NB4 (cell line): ENCODE measurements at places on chromosomes 12 and 14.
A peak's percentile ranks its signal among the peaks of the same experiment; 100 is the strongest.

DNA sequence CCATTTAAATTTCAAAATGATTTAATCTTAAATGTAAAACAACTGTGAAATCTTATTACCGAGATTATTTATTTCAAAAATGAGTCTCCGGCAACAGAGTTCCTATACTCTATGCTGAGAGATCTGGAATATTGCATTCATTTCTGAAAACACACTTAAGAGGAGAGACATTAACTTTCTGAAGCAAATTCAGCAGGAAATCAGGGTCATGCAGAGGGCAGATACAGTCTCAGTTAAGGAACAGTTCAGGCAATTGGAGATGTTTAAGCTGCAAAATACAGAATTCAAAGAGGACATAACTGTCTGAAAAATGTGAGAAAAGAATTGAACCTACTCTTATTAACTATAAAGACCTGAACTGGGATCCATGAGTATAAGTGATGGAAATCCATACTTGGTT, 320.7 kb downstream of the PAWR start:
- no peak for DNase-seq

DNA sequence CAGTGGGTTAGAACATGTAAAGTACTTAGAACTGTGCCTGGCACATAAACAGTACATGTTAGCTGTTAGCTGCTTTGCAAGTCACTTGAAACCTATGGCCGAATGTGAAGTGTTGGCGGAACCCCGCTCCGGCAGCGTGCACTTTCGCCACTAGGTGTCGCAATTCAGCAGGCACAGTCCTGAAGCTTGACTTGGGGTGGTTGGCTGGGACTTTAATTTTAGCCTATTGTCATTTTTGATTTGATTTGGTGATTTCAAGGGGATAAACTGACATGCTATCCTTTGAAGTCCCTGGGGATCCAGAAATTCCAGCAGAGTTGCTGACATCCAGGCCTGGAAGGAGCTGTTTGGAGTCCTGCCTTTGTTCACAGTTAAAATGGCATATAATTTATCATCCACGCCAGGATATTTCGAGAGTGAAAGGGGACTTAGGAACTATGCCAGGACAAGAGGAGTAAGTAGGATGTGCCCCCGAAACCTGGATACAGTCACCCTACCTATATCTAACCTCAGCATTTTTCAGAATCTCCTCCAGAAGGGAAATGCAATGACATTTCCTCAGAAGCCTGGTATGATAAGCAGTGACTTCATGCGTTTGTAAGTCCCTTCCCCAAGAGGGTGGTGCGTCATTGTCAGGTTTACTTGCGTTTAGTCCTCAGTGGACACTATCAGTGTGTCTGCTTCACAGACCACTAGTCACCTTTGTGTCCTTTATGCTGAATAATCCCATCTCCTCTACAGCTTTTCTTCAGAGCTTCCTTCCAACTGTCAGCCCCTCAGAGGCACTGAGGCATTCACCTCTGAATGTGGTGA, 3.5 kb upstream of the TSPAN9 start:
- DNase-seq = peak; percentile 82

GRCh38 chr14:89702073-89702875, 252.3 kb downstream of the EFCAB11 start:
- no peak for DNase-seq

GRCh38 chr12:101670007-101670671, 27.3 kb upstream of the CHPT1 start:
- DNase-seq = peak; percentile 85

DNA sequence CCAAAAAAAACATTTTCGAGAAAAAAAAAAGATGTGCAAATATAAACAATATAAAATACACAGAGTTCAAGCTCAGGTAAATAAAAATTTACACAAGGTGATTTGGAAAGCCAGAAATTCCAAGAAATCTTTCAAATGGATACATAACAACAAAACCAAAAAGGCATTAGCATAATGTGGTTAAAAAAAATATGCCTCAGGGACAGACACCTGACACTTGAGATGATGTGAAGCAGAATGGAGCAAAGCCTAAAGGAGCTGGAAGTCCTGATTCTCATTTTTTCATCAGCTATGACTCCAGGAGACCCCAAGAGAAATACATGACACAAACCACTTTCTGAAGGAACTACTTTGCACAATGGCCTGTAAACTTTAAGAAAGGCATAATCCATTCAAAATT, 98.6 kb downstream of the PPP2R5E start:
- DNase-seq = no peak

- no peak for DNase-seq
Observed at GRCh38 chr12:79275631-79276030, 411.1 kb downstream of the SYT1 start.
